ENCODE measurements at places on chromosomes 11 and 22.

DNA sequence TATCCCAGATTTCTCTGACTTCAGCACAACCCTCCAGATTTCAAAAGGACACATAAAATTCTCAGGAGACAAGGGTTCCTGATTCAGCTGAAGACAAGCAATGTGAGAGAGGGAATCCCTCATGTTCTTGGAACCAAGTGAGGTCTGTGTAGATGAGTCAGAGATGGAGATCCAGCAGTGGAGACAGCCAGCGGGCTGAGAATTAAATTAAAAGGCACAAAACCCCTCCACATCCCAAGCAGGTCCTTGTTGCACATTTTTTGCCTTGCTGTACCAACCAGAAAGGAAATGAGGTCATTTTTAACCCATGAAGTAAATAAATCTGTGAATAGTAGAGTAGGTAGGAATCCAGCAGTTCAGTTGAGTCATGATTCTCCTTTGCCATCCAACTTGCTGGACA lies 9.7 kb downstream of the MTNR1B start:
- DNase-seq, result no peak

DNA sequence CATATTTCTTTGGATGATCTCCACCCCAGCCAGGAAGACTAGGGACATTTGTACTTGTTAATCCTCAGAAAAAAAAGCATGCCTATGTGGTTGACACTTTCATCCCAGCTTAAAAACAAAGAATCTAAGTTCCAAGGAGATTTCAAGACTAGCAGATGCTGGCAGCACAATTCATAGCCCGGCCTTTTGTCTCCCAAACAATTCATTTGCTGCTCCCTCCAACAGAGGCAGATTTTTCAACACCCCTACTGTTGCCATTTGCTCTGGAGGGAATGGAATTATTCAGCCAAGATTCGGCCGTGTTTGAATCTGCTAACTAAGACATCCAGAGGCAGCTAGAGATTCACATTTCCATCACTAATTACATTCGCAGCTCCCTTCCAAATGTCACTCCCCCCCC lies 15.3 kb downstream of the P2RX3 start:
- DNase-seq, result no peak

- no peak for DNase-seq
Observed at GRCh38 chr11:101442171-101442570, 141.6 kb downstream of the TRPC6 start.

DNA sequence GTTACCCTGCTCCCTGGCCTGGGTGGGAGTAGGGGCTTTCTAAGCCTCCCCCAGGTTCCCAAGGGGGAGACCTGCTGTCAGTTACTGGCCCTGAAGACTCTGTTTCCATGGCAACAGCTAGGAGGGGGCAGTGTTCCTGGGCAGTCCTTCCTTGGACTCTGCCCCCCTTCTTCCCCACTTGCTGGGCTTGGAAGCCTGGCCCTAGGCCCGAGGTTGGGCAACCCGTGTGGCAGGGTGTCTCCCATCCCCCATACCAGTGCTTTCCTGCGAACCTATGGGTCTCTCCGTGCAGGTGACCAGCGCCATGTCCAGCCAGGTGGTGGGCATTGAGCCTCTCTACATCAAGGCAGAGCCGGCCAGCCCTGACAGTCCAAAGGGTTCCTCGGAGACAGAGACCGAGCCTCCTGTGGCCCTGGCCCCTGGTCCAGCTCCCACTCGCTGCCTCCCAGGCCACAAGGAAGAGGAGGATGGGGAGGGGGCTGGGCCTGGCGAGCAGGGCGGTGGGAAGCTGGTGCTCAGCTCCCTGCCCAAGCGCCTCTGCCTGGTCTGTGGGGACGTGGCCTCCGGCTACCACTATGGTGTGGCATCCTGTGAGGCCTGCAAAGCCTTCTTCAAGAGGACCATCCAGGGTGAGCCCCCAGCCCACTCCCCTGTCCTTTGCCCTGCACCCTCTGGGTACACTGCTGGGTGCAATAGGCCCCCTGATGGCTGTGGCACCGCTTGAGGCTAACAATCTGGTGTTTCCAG lies 1.7 kb downstream of the ESRRA start:
- DNase-seq, result no peak

DNA sequence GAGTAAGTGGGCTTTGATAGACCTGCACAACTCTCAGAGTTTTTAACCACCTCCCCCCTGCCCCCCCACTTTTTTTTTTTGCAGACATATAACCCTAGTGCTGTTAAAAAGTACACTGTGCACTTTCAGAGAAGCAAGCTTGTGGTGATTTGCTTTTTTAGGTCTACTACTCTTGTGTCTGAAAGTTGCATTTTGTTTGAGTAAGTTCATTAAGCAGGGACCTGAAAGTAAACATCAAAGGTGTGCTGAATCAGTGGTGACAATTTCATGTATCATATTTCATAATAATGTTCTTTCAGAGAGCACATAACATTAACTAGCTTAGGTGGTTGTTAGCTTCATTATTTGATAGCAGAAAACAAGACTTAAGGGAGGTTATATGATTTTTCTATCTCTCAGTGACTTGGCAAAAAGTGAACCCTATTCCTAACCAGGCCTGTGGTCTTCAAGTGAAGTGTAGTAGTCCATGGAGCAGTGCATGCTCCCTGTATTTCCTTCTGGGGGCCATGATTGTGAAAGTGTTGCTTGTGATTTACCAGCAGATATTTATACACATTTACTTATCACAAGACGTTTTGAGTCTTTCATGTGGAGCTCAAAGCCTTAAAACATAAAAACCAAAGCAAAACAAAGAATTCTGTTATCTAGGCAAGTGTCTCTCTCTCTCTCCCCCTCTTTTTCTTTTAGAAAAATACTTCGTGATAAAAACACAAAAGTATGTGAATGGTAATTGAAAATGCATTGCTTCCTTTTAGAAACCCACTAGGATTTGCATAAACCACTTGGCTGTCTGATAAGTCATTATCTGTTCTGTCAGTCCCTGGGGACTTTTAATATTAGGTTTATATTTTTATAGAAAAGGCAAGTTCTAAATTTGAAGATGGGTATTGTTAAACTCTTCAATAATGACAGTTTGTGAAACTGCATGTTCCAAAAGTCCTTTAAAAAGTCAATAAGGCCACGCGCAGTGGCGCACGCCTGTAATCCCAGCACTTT lies 7.5 kb upstream of the RAG2 start:
- DNase-seq, result no peak

GRCh38 chr22:27585141-27585540 lies 216.4 kb downstream of the MN1 start:
- no peak for DNase-seq

DNA sequence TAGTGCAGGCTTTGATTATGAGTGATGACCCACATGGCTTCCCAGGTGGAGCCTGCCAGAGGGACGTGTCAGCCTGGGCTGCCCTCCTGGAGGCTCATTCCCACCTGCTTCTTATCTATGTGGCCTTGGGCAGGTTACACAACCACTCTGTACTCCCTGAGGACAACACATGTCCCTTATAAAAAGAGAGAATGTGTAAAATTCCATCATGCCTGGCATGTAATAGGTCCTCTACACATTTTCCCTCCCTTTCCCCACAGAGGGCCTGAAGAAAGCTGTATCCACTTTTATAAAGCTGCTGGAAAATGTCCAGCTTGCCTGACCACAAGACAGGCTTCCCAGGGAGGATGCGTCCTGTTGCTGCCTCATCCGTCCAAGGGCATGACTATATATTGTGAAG lies 55.0 kb upstream of the VSTM5 start:
- DNase-seq, result no peak

DNA sequence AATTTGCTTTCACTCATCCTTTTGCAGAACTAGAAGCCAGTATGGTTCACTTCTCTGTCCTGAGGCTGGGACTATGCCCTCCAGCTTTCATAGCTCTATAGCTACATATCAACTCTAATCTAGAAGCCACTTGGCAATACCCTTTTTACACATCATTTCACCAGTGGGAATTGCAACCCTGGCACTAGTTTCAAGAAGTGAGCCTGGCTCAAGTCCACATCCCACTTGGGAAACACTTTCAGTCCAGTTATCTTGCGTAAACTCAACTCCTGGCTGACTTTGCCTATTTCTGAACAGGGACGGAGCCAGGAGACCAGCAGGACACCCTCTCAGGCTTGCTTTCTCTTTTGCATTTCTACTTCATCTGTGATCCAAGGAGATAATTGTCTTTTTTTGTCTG lies 19.9 kb upstream of the FAT3 start:
- no peak for DNase-seq

DNA sequence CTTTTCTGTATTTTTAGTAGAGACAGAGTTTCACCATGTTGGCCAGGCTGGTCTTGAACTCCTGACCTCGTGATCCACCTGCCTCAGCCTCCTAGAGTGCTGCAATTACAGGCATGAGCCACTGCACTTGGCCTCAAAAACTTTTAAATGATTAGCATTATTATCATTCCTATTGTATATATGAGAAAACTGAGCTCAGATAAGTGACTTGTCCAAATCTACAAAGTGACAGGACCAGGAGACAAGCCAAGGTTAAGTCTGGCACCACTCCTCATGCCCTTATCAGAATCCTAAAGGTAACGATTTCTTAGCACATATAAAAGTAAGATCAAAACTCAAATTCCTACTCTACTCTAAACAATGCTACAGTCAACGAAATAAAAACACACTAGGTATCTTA lies 32.2 kb upstream of the CHRNA10 start:
- no peak for DNase-seq

DNA sequence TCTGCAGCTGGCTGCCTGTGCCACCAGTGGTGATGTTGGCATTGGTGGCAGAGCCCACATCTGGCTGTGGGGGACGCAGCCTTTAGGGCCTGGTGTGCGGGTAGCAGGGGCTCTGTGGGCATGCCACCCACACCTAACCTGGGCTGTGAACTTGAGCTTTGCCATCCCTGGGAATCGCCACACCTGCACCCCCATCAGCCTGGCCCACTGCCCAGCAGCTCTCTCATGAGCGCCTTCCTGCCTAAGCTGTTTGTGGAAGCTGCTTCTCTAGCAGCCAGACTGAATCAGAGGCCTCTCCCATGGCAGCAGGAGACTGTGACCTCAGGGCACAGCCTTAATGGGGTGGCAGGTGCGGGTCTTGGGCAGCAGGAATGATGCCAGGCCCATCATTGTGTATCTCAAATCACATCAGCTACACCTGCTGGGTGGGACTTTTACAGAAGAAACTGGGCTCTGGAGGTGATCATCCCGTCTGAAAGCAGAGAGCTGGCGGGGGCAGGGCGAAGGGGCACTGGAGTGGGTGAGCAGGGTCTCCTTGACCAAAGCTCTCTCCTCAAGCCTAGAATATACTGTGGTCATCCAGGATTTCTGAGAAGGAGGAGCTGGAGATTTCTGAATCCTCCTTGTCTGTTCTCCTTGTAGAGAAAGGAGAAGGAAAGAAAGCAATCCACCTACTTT lies 17.8 kb upstream of the CARS1 start:
- DNase-seq, result no peak

DNA sequence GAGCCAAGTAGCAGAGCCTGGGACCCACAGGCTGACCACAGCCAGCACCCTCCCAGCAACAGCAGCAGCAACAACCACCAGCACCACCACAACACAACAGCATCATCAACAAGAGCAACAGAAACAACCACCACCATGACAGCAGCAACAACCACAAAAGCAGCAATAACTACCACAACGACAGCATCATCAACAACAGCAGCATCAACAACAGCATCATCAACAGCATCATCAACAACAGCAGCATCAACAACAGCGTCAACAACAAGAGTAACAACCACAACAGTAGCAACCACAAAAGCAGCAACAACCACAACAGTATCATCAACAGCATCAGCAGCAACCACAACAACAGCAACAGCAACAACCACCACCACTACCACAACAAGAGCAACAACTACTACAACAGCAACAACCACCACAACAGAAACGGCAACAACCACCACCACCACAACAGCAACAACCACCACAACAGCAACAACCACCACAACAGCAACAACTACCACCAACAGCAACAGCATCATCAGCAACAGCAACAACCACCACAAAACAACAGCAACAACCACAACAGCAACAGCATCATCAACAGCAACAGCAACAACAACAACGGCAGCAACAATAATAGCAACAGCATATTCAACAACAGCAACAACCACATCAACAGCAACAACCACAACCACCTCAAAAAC lies 22.1 kb upstream of the FGF3 start:
- DNase-seq, result no peak

DNA sequence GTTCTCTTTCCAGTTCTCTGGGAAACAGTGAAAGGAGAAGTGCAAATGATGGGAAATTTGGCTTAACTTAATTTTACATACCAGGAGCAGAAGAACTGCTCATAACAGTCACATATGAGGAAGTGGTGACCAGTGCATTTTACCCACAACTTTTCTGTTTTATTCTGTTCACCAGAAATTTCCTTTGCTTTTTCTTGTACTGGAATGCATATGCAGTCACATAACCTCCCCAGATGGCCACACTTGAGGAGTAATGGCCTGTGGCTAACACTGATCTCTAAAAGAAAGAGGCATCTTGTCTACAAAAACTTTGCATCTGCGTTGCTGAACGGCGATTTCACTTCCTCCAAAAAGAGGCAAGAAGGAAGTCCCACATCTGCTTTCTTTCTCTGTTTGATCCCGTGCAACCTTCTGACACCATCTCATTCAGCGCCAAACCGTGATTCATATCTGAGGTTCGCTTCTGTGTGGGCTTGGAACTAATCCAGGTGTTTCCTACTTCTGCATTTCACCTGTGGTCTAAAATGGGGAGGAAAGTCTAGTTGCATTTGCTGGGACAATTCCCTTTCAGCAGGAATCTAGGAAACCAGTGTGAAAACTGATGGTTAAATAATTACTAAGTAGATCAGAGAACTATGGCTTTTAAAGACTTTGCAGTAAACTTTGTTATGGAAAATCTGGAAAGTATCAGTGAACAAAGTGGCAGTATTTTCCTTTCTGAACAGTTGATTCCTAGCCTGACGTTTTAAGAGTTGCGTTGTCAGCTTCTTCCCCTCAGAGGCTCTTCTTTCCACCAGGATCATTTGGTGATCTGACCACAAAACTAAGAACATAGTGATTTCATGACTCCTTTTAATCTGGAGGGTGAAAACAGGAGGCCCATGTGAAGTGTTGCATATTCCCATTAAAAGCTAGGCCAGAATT lies 4.2 kb upstream of the MPEG1 start:
- no peak for DNase-seq

DNA sequence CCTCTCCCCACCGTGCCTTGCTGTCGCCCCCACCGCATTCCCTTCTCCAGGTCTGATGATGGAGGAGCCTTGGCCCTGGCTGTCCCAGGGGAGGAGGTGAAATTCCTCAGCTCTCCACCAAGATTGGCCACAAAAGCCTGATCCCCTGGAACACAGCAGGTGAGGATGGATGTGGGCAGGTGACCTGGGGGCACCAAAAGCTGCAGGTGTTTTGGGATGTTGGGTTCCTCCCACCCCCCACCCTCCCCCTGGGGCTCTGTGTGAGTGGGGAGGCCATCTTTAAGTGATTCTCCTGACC lies 639 bp downstream of the TRIOBP start:
- no peak for DNase-seq

GRCh38 chr11:120710354-120711131 lies 199.0 kb downstream of the GRIK4 start:
- peak; percentile 22 for DNase-seq

- DNase-seq, result no peak
Observed at GRCh38 chr11:88415495-88415894, 78.0 kb upstream of the CTSC start.

GRCh38 chr22:48744967-48745841 lies 1082.5 kb downstream of the BRD1 start:
- no peak for DNase-seq

- peak; percentile 45 for DNase-seq
Observed at GRCh38 chr22:29617922-29618629, 14.6 kb downstream of the NF2 start.

- DNase-seq, result peak; percentile 59
Observed at GRCh38 chr11:64268893-64269539, 15.4 kb downstream of the BAD start.

GRCh38 chr11:99271527-99271926 lies 250.8 kb downstream of the CNTN5 start:
- no peak for DNase-seq
